ENCODE measurements at places on chromosomes 1 and 21.

DNA sequence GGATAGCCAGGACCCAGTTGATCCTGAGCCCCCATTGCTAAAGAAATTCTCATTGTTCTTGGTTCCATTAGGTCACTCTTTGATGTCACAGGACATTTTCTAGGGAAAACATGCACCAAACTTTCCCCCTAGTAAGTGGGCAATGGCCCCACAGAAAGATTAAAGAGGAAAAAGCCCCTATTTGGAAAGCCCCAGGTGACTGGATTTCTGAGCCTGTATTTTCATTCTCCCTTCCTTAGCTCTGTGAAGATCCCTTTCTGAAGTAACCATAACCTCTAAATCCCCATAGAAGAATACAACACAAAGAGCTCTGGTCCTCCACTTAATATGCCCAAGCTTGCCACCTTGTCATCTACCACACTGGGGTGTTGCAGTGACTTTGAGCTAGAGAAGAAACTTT, 232.3 kb upstream of the FGGY start:
- DNase-seq: no peak

DNA sequence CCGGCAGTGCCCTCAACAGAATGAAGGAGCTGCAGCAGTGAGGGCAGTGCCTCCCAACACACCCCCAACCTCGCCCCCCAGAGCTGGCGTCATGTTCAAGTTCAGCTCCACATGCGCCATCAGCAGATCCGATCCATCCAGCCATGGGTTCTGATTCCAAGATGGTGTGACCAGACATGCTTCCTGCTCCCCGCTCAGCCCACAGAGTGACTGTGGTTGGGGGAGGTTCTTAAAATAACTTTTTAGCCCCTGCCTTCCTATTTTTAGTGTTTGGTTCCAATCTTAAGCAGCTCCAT, 30.1 kb upstream of the GPR137B start:
- no peak for DNase-seq

DNA sequence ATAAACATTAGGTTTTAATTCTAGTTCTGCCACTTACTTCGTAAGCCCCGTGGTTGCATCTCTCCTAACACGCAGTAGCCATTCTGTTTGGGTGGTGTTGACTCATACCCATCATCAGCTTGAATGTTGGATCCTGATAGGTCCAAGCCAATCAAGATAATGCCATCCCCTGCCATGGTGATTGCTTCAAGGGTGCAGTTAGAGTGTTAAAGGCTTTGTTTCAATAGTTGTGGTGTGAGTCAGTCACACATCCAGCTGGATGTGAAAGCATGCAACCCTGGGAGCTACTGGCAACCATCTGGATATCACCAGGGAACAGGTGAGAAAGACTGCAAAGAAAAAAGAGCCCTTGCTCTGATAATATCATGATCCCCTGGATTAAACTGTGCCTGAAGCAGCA, 69.1 kb downstream of the OMA1 start:
- DNase-seq: no peak

DNA sequence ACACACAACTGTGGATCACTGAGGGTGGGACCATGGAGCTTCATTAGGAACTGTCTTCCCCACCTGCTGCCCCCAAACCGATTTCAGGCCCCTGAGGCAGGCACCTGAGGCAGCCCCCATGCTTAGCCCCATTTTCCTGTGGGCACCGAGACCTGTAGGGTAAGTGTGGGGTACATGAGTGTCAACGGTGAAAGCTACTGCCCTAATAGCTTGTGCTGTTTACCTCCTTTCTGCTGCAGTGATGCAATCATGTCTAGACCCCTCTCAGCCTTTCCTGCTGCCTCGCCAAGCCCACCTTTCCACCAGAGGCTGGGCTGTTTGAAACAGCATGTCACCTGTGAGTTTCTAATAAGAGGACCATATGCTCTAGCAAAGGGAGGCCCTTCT, 53.0 kb downstream of the NFASC start:
- no peak for DNase-seq

GRCh38 chr1:100578201-100578600, 40.3 kb downstream of the GPR88 start:
- DNase-seq: no peak

GRCh38 chr1:17289721-17290120, 18.3 kb upstream of the PADI4 start:
- no peak for DNase-seq

DNA sequence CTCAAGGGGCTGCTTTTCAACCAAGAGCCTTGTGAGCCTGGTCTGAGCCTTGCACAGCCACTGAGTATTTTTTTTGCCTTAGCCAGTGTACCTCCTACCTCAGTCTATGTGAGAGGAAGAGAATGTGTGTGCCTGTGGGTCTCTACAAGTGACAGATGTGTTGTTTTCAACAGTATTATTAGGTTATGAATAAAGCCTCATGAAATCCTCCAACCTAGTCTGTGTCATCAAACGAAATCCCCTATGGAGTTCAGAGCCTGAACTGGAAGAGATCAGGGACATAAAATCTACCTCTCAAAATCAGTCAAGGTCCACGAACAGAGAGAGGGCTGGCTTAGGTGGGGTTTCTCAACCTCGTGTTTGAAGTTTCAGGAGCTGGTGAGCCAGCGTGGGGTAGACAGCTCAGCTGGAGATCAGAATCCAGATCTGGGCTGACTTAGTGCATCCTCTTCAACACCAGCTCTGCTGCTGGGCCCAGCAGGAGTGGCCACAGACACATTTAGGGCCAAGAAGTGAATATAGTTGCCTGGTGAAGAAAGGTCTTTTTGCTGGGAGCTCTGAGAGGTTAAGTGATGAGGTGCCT, 8.2 kb downstream of the XKR8 start:
- no peak for DNase-seq

- no peak for DNase-seq
These were observed 48.2 kb downstream of the SYT2 start for GRCh38 chr1:202662081-202662480.

- no peak for DNase-seq
These were observed 68.5 kb upstream of the HSD17B7 start for GRCh38 chr1:162722036-162722435.

GRCh38 chr21:25080661-25081060, 526.6 kb downstream of the MRPL39 start:
- no peak for DNase-seq

GRCh38 chr21:26977746-26978145, 10.9 kb upstream of the ADAMTS5 start:
- no peak for DNase-seq

- DNase-seq: no peak
These were observed 115.5 kb downstream of the GABPA start for GRCh38 chr21:25850126-25850842.

DNA sequence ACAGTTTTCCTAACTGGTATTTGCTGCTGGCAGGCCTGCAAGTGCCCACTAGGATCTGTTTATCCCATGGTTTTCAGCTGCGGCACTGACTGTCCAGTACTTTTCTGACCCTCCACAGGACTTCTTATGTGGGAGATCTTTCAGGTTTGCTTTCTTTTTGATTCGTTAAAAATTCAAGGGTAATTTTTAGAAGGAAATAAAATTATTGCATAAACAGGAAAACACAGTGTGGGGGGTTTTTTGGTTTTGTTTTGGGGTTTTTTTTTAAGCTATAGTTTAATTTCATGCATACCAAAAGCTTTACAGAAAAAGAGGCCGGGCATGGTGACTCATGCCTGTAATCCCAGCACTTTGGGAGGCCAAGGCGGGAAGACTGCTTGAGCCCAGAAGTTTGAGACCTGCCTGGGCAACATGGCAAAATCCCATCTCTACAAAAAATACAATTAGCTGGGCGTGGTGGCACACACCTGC, 3.6 kb downstream of the NIBAN1 start:
- no peak for DNase-seq

- DNase-seq: no peak
These were observed 741.0 kb upstream of the NCAM2 start for GRCh38 chr21:20257052-20257740.

- DNase-seq: no peak
These were observed 193.4 kb downstream of the APP start for GRCh38 chr21:25977068-25977611.

Measured in stimulated activated CD4-positive, alpha-beta T cell treated with anti-CD3 and anti-CD28 coated beads, Interleukin-1b, Interleukin-23, amount 100 ng/mL, for 1 hour (primary cell).